ENCODE measurements at places on chromosomes 5 and 9.

DNA sequence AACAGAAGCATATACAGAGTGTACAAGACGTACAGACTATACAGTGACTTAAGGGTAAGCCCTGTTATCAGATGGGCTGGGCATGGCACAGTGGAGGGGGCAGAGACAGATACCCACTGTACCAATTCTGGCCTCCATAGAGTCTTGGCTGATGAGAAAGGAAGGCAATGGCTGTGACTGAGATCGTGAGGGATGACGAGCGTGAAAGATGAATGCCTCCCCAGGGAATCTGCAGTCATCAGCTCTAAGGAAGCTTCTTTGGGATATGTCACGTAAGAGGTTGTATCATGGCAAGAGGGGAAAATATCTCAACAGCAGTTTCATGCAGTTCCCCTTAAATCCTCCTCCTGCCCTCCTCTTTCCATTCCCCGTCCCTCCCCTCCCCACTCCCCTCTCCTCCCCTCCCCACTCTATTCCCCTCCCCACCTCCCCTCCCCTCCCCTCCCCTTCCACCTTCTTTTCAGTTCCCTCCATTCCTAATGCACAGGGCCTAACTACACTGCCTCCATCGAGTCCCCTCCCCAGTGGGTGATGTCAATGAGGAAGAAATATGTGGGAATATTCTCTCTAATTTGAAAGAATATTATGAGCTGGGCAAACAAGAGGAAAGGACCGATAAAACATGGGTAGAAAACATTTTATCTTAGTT, 226.4 kb upstream of the DAP start:
- DNase-seq: no peak

GRCh38 chr9:14608540-14608939, 84.7 kb downstream of the ZDHHC21 start:
- DNase-seq: no peak

DNA sequence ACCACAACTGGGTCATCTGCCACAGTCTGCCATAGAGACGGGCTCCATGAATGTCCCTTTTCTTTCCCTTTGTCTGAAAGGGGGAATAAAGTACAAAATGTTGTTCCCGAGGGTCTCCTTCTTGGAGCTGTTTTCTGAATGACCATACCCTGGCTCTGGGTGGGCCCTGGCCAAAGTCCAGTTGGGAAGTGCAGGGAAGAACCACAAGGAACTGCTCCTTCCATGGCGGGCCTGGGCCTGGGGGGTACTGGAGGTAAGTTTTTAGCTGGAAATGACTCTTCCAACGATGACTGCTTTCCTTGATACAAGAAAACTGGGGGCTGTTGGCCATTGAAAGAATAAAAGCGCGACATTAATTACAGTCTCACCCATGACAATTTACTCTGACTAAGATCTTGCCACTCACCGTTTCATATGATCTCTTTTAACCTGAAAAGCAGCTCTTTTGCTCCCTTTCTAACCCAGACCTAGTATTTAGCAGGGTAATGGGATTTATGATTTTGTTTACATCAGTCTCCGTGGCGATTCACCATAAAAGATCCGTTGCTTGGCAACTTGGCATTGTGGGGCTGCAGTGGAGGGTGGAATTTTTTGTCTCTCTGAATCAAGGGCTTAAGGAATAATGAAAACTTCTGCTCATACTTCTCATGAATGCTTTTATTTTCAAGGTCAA, 89.2 kb upstream of the PTCH1 start:
- no peak for DNase-seq

GRCh38 chr9:136398286-136398685, 1.7 kb downstream of the SNAPC4 start:
- DNase-seq: no peak

All from AML-193 (cell line).